Skin of body (tissue), 3 donors: ENCODE measurements at places on chromosomes 5 and 9. TPM values are rescaled to one million over a fixed set of nuclear protein-coding genes. Genes with fewer than 3 reads are reported as not detected.

GRCh38 chr9:20292002-20292401 is 330.3 kb downstream of the MLLT3 start:
- no peak for DNase-seq

The ADAMTS12 gene
- total RNA-seq: 26.8 TPM

GRCh38 chr9:132543960-132544359 is 38.4 kb upstream of the BARHL1 start:
- DNase-seq: no peak

- no peak for DNase-seq
Measured at GRCh38 chr9:81312346-81312745, 377.0 kb downstream of the TLE1 start.

- DNase-seq: no peak
Measured at GRCh38 chr5:142807372-142807911, 37.3 kb downstream of the ARHGAP26 start.

- DNase-seq: peak; percentile 85
Measured at GRCh38 chr5:159451197-159452052, 121.1 kb upstream of the IL12B start.
